A375 (cell line): ENCODE measurements at places on chromosomes 16 and 17. TPM values are rescaled to one million over a fixed set of nuclear protein-coding genes. Genes with fewer than 3 reads are reported as not detected.

The MFAP4 gene
- not detected in 2 replicates for total RNA-seq

The GDPD3 gene
- total RNA-seq, result 0.30 and 0.82 TPM in 2 replicates

The BAHCC1 gene
- 8.6 and 10.4 TPM in 2 replicates for total RNA-seq

The SSTR5 gene
- total RNA-seq, result not detected in 2 replicates

The RAP1GAP2 gene
- 14.2 and 21.9 TPM in 2 replicates for total RNA-seq

The G6PC3 gene
- total RNA-seq, result 67.5 and 80.3 TPM in 2 replicates

The KCTD11 gene
- total RNA-seq, result 5.3 and 7.2 TPM in 2 replicates

The KRTAP3-1 gene
- not detected in 2 replicates for total RNA-seq

The NME2 gene
- 706 and 716 TPM in 2 replicates for total RNA-seq
